ENCODE measurements at places on chromosomes 7 and 10.
A peak's percentile ranks its signal among the peaks of the same experiment; 100 is the strongest.

DNA sequence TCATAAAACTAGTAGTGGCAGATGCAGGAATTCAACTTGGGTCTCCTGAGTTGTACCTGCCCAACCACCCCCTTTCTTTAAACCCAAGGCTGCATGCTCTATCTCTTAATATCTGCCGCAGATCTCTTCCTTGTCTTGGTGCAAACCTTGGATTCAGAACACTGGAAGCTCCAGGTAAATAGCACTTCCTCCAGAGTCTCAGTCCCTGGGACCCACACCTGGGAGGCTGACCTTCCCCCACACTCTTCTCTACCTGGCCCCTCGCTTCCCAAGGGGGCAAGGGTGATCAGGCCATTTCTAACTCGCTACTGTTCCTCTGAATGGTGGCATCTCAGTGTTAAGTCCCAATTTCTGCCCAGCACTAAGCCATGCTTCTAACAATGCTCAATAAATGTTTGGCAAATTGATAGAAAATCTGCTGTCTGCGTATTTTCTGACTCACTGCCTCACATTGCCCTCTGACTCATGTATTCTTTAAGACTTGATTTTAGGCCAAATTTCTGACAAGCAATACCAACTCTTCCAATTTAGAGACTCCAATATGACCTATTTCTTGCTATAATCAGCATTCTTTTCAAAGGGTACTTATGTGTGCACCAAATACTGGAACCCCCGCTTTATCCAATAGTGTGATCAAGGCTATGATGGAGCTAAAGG, 68.0 kb upstream of the PPP1R3C start:
- no peak for DNase-seq

DNA sequence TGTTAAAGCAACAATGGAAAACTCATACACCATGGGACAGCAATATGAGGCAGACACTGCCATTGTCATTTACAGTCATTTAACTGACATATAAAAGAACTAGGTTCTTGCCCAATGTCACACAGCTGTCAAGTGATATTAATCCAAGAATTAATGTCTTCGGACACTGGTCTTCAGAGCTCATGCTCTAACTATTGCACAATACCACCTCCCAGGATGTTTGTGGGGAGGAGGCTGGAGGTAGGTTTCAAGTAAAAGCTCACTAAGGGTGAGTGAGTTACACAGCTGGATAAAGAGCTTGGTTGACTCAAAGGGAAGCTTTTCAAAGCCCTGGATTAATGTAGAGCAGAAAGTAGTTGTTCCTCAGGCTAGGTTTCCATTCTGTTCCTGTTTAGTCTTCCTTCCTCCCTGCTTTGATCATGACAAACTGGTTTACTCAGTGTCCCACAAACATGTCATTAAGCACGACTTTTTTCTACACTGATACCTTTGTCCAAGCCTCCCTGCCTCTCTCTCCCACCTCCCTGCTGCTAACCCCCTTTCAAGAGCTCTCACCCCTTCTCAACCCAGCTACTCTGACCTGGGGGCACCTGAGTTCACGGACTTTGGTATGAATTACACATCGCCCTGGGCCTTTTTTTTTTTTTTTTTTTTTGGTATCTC, 987 bp upstream of the EXOC6 start:
- DNase-seq, result no peak

DNA sequence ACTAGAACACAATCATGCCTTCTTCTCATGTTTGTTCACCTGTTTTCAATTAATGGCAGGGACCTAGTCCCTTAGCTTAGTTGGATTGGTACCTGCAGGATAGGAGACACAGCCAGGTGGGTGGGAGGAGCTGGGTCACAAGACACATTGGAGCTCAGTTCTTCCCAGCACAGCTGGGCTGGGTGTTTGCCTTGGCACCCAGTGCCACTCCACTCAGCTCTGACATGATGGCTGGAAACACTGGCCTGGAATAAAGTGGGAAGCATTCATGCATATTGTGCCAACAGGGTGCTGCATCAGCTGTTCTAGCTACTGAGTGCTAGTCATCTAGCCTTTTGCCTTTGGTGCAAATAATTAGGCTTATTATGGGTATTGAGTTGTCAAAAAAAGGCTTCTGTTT, 226.1 kb downstream of the PTEN start:
- no peak for DNase-seq

DNA sequence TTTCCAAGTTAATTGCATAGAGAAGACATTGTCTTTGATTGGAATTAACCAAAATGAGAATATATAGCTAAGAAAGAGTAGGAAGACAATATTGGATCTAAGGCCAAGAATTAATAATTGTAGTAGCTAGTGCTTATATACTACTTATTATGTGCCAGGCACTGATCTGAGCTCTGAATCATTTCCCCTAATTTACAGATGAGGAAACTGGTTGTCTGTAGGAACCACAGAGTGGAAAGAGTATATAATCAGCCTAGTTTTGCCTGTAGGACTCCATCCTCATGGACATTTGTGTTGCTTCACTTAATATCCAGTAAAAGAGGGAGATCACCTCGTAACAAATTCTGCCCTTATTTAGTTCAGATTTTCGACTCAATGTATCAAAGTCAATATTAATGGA, 127.9 kb downstream of the ARID5B start:
- no peak for DNase-seq

DNA sequence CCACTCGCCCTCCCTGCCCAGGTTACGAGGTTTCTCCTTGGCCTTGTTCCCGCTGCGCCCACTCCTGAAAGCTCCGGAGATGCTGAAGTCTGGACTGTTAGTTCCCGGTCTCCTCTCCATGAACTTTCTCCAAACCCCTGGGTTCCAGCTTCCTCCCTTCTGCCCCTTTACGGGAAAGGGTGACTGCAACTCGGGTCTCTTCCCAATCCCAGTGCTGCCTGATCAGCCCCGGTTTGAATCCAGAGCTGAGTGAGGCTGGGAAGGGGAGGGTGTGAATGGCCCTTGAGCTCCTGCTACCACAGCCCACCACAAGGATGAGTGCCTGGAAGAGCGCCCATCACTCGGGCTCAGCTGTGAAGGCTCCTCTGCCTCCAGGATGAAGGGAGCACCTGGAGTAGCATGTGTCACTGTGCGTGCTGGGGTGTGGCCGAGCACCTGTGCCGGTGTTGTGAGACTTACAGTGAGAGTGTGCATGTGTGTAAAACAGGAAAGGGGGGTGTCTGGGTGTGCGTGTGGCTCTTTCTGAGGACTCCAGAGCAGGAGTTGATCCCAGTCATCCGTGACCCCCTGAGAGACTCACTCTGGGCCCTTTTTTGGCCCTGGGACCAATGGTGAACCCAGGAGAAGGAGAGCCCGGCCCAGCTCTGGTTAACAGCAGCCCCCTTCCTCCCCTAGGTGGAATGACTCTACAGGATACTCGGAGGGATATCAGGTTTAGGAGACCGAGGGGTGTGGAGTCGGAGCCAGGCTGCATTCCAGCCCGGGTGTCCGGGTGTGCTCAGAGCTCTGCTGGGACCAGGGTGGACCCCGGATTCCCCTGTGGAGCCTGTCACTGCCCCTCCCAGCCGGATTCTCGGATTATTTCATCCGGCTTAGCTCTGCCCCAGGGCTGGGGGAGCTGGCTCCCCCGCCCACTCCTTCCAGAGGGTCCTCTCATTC, 1.1 kb upstream of the ZNF467 start:
- no peak for DNase-seq

GRCh38 chr7:91068136-91068795, 196.0 kb upstream of the FZD1 start:
- DNase-seq, result no peak

DNA sequence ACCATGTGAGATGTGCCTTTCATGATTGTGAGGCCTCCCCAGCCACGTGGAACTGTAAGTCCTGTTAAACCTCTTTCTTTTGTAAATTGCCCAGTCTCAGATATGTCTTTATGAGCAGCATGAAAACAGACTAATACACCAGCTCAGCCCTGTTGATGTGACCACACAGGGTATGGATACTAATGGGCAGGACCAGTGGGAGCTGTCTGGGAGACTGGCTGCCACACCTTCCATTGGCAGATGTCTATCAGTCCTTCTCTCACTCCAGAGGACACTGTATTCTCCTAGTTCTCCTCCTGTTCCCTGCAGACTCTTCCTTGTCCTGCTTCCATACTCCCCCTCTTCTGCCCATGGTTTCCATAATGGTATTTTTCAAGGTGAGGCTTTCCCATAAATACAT, 104.4 kb downstream of the PRLHR start:
- no peak for DNase-seq

- DNase-seq, result no peak
Observed at GRCh38 chr7:155198196-155198892, 99.3 kb upstream of the INSIG1 start.

DNA sequence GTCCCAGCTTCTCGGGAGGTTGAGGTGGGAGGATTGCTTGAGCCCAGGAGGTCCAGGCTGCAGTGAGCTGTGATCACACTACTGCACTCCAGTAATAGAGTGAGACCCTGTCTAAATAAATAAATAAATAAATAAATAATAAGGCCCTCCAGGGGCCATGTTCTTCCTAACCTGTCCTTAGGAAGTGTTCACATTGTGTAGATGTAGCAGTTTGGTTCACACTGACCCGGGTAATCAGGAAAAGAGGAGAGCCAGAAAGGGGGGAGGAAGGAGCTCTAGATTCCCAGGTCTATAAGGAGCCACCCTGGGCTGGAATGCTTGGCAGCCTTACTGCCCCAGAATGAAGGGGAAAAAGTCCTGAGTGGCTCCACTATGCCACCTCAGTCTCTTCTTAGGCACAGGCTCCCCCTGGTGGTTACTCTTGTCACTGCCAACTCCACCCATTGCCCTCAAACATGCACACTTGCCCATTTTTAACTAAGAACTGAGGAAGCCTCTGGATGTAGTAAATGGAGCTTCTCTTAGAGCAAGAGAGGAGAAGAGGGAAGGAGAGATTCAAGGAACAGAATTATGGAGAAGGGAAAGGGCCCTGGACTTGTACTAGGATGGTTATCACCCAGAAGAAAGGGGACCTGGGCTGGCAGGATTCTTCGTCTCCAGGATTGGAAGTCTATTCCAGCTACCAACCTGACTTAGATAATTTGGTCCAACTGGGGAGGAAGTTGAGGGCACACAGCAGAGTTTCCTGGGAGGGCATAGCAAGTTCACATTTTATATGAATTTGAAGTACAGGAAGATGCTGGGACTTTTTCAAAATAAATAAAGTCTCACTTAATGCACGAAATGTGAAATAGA, 7.8 kb downstream of the HPS6 start:
- DNase-seq, result no peak

- no peak for DNase-seq
Observed at GRCh38 chr7:96996111-96996957, 9.0 kb upstream of the DLX6 start.

DNA sequence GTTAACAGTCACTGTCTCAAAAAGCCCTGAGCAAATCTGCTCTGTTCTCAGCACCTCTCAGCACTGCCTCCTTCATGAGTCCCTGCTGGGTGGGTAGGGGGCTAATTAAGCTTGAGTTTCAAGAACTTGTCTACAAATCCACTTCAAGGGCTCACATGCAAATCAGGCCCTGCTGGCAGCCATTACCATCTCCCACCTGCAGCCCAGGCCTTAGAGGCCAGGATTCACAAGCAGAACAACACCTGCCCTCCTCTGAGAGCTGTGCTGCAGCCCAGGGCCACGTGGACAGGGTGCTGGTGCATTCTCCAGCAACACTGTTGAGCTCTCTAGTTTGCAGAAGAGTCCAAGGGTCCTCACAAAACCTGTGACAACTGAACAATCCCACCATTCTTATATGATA, 119.2 kb downstream of the DPP6 start:
- no peak for DNase-seq

GRCh38 chr10:114024876-114025610, 18.6 kb upstream of the ADRB1 start:
- DNase-seq, result no peak

DNA sequence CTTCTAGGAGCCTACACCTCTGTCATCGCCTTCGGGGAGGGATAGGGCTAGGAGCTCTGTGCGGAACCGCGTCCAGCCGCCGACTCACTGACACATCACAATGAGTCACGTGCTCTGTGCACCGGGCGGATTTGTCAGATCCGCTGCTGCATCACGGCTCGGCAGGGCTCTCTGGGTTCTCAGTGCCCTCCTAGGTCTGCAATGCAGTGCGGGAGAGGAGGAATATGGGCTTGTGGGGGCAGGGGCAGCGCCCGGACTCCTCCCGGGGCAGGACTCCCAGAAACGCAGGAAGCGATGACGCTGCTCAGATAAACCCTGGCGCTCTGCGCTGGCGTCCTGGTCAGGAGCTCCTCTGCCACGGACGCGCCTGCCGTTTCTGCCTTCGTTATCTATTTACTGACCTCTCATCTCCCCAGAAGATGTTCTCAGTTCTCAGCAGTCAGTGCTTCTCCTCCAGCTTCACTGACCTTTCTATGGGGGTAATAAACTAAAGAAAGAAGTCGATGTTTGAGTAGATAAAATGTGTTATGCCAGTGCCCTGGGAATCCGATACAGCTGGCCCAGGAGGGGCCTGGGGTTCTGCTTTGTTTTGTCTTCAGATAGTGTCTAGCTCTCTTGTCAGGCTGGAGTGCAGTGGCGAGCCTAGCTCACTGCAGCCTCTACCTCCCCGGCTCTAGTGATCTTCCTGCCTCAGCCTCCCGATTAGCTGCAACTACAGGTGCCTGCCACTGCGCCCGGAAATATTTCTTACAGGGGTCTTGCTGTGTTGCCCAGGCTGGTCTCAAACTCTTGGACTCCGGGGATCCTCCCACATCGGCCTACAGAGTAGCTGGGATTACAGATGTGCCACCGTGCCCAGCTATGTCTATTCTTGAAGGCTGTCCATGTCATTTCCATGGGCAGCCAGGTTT, 22.8 kb upstream of the ITGB1 start:
- DNase-seq, result peak; percentile 58

GRCh38 chr7:158834878-158835784, 5.8 kb upstream of the ESYT2 start:
- DNase-seq, result no peak

DNA sequence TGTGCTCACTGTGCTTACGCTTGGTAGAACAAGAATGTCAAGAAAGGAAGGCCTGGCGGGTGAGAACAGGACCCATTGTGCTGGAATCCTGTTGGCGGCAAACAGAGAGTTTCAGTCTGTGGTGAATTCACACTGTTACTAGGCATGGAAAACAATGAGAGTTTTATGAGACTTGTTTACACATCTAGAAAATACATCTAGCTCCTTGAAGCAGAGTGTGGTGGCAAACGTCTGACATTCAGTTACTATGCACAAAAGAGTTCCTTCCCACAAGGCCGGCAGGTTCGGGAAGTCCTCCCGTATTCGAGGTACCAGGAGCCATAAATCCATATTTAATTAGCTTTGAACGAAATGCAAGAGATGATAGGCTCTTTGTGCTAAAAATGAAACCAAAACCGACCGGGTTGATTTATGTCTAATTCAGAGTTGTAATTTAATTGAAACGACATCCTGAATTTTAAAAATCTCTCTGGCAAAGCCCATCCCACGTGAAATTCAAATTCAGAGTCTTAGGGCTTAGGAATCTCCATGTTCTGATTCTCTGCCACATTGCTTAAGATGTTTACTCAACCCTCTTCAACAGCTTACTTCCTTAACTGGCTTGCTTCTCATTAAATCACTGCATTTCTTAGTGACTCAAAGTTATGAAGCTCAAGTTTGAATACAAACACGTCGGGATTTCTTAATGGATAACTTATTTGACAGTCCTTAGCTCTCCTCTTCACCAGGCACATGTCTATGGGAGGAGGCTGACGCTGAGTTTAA, 299.9 kb upstream of the PITRM1 start:
- DNase-seq, result no peak

GRCh38 chr7:42238709-42239366, 1.8 kb upstream of the GLI3 start:
- DNase-seq, result no peak

Data from NCI-H1417 treated with DMSO at 0.1 percent for 48 hours (cell line).